Retina (tissue), 1 donor: ENCODE measurements at places on chromosomes 13 and 19.
A peak's percentile ranks its signal among the peaks of the same experiment; 100 is the strongest.

- no peak for DNase-seq
Measured at GRCh38 chr19:54662730-54663129, at the start of gene LILRB4. Gene LILRB4 (plus strand): TSS chr19:54662985. CDS start chr19:54663034, 49 bp downstream.

DNA sequence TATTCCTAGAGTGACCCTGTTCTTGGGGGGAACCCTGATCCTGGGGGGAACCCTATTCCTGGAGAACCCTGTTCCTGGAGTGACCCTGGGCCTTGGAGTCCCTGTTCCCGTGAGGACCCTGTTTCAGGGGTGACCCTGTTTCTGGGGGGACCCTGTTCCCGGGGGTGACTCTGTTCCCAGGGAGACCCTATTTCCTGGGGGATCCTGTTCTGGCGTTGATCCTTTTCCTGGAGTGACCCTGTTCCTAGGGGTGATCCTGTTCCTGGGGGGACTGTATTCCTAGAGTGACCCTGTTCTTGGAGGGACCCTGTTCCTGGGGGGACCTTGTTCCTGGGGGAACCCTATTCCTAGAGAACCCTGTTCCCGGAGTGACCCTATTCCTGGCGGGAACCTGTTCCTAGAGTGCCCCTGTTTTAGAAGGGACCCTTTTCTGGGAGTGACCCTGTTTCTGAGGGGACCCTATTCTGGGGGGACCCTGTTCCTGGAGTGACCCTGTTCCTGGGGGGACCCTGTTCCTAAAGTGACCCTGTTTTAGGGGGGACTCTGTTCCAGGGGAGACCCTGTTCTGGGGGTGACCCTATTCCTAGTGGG is 15.0 kb downstream of the GNA15 start:
- no peak for DNase-seq

GRCh38 chr19:53853707-53854106 is 14.0 kb upstream of the MYADM start:
- no peak for DNase-seq

GRCh38 chr19:32977280-32977679 is 5.2 kb downstream of the FAAP24 start:
- DNase-seq, result no peak

GRCh38 chr13:48580185-48580803 is 47.4 kb upstream of the RCBTB2 start:
- DNase-seq, result peak; percentile 68

- DNase-seq, result no peak
Measured at GRCh38 chr13:73000027-73000674, 58.7 kb upstream of the KLF5 start.

DNA sequence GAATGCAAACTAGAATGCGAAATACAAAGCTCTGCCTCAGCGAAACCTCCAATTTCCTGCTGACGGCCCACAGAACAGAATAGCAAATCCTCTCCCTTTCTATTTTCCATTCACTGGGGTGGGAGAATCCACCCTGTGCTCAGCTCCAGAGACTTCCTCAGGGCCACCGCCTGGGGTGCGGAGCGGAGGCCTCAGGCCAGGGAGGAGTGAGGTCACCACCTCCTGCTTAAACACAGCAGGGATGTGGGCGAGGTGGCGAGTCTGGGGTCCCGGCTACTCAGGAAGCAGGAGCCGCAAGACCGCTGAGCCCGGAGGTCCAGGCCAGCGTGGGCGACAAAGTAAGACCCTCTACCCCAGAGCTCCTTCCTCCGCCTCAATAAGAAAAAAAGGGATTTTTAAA is 666 bp upstream of the ZNF320 start:
- no peak for DNase-seq

- no peak for DNase-seq
Measured at GRCh38 chr13:112980434-112980833, 11.4 kb downstream of the MCF2L start.

GRCh38 chr19:37999309-38000213 is 92.6 kb downstream of the SIPA1L3 start:
- no peak for DNase-seq

- DNase-seq, result no peak
Measured at GRCh38 chr19:4500841-4501591, 17.3 kb downstream of the PLIN4 start.

DNA sequence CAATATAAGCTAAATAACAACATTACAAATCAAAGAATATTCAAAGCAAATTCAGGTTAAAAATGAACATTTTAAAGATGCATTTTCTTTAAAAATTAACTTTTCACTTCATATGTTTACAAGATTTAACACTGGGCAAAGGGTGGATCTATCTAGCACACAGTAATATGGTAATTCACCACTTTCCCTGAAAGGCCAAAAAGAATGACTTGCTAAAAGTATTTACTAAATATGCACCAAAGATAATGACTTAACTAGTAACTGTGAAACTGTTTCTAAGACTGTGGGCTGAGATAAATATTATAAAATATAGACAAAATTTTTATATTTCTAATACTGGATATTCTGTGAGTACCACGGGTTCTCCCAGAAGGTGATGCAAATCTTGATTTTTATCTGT is 4.5 kb upstream of the EEF1AKMT1 start:
- no peak for DNase-seq

- no peak for DNase-seq
Measured at GRCh38 chr13:95220611-95221010, 80.6 kb downstream of the ABCC4 start.

GRCh38 chr19:17070421-17070820 is 4.8 kb downstream of the HAUS8 start:
- DNase-seq, result no peak

DNA sequence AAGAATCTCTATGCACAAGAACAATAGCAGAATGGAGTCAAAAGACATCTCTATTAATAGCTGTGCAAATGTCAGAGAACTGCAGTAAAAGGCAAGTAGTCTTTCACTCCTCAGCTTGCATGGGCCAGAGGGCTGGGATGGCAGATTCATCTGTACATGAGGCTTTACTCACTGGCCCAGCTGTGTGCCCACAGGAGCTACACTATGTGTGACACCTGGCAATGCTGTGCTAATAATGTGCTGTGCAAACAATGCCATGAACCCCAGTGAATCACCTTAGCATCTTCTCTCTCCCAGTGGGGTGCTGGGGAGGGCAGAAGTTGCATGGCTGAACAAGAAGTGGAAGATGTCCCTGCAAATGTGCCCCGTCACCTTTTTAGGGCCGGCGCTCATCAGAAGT is 73.1 kb downstream of the KL start:
- DNase-seq, result no peak

DNA sequence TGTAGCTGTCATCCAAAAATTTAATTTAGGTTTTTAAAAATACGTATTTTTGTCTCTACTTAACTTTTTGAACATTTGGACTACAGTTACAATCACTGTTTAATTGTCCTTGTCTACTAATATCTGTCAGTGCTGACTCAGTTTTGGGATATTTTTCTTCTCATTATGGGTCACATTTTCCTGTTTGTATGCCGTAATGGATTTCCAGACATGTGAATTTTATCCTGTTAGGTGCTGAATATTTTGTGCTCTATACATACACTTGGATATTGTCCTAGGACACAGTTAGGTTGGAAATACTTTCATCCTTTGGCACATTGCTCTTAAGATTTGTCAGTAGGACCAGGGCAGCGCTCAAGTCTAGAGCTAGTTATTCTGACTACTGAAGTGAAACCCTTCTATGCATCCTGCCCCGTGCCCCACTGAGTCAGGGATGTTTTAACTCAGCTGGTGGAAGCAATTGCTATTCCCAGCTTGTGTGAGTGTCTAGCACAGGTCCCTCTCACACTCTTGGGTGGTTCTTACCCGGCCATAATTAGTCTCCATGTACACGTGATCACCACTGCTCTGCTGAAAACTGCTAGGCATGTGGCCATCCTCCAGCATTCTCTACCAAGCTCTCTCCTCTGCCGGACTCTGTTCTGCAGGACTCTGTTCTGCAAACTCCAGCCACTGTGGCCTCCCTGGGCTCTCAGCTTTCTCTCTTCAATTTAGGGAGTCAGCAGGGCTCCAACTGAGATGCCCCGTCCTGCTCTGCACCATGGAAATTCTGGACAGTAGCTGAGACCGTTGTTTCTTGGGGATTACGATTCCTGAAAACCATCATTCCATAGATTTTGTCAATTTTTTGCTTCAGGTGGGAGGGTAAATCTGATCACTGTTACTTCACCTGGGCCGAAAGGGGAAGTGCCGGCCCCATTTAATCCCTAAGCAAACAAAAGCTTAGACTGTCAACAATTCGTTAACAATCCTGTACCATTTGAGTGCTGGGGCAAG is 11.1 kb downstream of the PROZ start:
- DNase-seq, result no peak

- peak; percentile 70 for DNase-seq
Measured at GRCh38 chr13:23020246-23020843, 160.4 kb upstream of the SGCG start.

- DNase-seq, result peak; percentile 49
Measured at GRCh38 chr13:100721885-100722512, 47.4 kb upstream of the TMTC4 start.

DNA sequence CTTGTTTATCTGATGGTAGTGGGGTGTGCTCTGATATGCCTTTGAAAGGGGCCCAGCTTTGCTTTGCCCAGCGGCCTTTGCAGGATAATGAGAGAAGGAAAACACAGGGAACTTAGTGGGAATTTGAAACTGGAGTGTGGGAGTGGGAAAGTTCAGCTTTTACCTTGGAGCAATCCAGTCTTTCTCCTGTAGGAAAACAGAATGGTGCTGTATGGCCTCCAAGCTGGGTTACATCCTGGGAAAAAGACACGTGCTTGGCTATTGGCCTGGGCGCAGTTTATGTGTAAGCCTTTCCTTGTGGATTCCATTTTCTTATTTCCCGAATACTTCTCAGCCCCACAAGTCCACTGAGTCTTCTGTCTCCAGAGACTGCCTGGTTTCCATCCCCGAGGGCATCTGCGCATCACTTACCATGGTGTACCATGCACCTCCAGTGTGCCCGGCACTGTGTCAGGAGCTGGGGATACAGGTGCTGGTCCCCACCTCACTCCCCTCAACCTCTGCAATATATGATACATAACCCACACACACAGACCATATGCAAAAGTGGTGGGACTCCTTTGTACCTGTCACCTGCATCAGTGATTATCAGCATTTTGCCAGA is 31.5 kb downstream of the ACTN4 start:
- no peak for DNase-seq

GRCh38 chr19:926589-927350 is 935 bp downstream of the ARID3A start:
- peak; percentile 60 for DNase-seq

DNA sequence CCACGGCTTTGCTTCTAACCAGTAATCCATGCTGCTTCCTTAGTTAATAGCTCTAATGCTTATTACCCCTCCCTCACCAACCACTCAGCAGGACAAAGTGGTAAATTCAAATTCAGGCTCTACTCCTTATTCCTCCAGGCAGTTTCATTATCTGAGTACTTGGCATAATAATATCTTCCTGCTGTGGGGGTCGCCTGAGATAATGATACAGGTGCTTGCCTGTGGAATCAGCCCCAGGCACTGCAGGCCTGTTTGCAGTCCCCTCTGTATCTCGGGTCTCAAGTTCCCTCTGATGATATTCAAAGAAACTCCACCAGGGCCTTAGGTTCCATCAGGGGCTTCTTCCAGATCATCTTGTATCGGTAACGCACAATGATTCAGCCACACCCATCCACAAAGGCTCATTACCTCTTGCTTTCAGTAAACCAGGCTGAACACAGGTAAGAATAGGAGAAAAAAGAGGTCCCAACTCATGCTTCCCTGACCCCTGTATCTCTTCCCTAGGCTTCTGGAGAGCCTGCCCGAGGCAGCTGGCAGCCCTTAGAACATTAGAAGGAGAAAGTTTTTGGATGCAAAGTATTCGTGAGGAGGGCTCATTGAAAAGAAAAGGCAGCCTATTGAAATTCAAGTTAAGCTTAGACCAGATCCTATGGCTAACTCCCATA is 14.3 kb upstream of the FOXO1 start:
- no peak for DNase-seq

DNA sequence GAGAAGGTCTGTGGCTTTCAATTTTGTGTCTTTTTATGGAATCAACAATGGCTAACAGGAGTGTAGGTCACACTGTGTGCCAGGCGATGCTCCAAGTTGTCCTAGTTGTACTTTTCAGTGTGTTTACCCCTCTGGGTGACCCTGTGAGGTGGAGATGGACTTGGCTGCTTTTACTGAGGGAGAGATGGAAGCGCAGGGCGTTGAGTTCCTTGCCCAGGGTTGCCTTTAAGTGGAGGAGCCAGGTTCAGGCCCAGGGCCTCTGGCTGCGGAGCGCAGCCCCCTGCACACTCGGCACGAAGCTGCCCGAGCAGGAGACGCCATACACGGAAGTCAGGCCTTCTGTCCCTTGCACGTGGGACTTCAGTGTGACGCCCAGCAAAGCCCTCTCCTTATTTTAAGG is 112.8 kb downstream of the RAB20 start:
- DNase-seq, result no peak

- no peak for DNase-seq
Measured at GRCh38 chr19:33688171-33688992, 66.6 kb downstream of the CHST8 start.

- peak; percentile 67 for DNase-seq
Measured at GRCh38 chr19:47111006-47111621, 2.5 kb downstream of the ZC3H4 start.

DNA sequence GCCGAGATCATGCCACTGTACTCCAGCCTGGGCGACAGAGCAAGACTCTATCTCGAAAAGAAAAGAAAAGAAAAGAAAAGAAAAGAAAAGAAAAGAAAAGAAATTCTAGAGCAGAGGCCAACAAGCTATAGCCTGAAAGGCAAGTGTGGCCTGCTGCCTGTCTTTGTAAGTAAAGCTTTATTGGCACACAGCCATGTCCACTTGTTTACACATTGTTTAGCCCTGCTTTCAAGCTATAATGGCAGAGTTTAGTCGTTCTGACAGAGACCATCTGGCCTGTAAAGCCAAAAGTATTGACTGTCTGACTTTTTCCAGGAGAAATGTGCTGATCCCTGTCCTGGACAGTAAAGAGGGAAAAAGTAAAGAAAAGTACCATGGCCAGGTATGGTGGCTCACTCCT is 18.3 kb downstream of the NWD1 start:
- no peak for DNase-seq

DNA sequence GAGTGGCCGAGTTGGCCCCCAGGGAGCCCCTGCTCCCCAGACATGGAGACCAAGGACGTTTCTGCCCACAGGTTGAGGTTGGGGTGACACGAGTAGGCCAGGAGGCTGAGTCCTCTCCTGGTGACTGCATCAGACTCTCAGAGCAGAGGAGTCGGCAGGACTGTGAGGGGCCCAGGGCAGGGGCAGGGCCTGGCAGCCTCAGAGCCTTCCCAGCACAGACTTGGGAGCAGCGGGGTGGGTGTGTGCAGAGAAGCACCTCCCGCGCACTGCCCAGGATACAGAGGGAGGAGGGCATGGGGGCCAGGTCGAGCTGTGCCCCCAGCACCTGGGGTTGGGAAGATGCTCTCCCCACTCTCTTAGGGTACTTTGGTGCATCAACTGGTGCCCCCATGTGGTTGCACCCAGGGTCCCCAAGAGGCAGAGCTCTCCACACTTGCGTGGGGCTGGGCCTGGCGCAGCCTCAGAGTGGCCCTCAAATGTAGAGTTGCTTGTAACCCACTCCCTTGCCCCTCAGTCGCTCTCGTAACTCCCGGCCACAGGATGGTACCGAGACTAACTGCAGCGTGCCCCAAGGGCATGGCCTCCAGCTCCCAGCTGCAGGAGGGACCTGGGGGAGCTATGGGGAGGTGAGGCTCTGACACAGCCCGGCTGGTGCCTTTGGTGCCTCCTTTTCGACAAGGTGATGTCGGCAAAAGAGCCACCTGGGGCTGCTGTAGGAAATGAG is 15.9 kb downstream of the TSSK6 start:
- DNase-seq, result no peak
